Choroid plexus epithelial cell (primary cell): ENCODE measurements at places on chromosomes 7 and 10.

DNA sequence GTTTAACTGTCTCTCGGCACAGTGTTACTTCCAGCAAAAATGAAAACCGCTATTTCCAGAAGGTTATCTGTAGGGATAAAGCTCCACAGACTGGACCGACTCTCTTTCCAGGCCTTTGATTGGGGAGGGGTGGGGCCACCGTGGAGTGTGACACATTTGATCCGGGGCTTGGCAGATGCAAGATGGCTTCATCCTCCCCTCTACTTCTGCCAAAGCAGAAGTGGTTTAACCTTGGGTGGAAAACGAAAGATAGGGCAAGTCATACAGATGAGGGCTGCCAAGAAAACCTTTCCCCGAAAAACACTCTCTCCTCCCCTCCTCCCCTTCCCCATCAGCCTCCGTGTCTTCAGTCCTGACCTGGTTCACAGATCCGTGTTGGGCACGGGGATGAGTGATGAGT, 139.7 kb upstream of the SH2B2 start:
- no peak for DNase-seq

- peak; percentile 80 for DNase-seq
Measured at GRCh38 chr7:33459340-33459751, 330.0 kb downstream of the BBS9 start.

DNA sequence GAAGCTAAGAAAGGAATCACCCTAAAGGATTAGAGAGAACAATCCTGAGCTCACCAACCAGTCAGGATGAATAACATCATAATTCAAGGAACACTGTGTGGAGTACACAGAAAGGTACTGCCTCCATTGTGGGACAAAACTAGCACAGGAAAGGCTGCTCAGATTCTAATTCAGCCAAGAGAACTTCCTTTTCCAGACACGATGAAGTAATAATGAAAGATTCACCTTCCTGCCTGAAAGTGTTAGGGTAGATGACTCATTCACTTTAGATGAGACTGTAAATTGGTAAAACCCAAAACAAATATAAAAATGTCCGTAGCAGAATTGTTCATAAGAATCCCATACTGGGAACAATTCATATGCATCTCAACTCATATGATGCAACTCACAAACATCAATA, 167.2 kb downstream of the CDC14C start:
- no peak for DNase-seq

DNA sequence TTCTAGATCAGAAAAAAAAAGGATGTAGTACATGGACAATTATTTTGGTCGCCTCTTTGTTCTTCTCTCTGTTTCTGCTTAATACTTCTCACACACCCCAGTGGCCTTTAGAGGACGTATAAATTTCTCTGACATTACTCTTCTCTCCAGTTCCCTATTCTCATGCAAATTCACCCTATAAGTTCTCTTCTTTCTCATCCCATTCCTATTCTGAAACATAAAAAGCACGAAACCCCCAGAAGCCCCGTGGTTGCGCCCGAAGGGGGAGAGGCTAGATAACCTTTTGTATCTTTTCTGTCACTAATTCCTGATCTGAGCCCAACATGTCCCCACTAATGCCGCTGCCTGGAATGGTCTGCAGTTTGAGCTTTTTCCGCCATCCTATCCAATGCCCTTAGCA, 136.9 kb downstream of the SKIDA1 start:
- DNase-seq, result no peak
